ENCODE measurements at places on chromosomes 13 and 19.

DNA sequence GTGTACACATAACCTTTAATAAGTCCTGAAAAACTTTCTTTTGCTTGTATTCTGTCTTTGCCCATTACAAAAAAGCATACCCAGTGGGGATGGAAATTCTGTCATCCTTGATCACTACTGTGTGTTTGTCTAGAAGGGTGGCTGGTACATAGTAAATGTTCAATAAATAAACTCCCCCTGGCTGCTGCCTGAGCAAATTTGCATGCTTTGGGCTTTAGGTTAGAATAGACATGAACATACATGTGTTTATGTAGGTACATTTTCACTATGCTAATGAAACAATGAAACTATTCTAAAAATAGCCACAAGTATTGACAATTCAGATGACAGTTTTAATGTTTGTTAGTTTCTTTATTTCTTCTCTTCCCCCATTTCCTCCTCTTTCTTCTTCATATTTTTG lies 36.1 kb downstream of the TNFSF13B start:
- DNase-seq: no peak

GRCh38 chr19:21604351-21604926 lies 99.0 kb downstream of the ZNF429 start:
- no peak for DNase-seq

DNA sequence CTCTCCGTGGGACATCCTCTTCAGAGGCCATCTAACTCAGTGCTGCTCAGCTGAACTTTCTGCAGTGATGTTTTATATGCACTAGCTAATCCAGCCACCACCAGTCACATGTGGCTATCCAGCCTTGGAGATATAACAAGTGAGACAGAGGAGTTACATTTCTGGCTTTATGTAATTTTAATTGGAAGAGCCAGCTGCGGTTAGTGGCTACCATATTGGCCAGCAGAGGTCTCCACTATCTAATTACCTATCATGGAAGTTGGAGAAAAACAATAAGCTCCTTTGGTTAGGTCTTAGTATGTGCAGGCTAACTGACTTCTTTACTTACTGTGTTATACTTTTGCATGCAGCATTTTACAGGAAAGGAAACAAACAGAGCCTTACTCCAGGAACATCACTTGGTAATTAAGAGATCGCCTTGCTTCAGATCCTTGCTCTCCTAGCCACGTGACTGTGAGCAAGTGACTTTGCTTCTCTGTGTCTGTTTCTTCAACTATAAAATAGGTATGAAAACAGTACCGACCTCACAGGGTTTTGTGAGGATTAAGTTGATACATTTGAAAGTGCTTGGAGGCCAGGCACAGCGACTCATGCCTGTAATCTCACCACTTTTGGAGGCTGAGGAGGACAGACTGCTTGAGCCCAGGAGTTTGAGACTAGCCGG lies 1.6 kb upstream of the KLK10 start:
- DNase-seq: no peak

- no peak for DNase-seq
Measured at GRCh38 chr13:101944521-101944920, 457.3 kb downstream of the FGF14 start.

DNA sequence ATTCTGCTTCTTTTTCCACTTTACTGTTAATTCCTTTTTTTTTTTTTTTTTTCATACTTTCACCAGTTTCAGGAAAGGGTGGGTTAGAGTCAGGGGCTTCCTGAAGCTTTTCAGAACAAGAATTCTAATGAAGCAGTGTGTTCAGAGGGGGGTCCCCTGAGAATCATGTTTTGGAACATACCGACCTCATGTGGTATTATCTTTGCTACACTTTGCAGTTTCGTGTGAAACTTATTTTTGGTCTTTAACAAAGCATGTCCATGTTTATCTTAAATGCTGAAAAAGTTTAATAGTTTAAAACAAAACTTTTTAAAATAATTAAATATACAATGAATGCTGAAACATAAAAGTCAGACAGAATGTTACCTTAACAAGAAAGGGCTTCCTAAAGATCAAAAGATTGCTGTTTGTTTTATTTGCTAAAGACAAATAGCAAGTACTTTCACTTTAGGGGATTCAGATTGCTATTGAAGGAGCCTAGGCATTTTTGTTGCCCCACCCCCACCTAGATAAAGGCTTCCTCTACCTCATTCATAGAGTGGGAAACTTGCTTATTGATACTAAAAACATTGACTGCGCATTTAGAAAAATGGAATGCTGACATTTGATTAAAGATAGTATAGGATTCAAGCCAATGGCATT lies 21.1 kb upstream of the POMP start:
- DNase-seq: no peak

DNA sequence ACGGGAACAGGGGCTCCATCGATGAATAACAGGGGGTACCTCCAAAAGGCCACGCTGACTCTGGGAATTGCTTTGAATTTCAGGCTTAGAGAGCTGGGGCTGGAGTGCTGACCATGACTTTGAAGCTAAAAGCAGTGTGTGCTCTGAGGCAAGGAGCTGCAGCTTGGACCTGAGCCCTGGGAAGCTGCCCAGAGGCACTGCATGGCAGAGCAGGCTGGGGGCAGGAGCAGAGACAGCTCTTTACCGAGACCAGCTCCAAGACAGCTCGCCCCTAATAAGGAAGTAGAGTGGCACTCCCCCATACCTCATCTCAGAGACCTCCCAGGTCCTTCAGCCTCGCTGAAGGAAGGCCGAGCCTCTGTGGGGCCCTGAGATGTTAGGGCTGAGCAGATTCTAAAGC lies 200.2 kb downstream of the COL4A1 start:
- DNase-seq: no peak

GRCh38 chr19:4559569-4559968 lies at the start of gene SEMA6B:
Gene SEMA6B (minus strand): TSS chr19:4559684. CDS start chr19:4558457, 1,227 bp downstream.
- no peak for DNase-seq

- DNase-seq: no peak
Measured at GRCh38 chr13:30222254-30222653, 85.1 kb downstream of the KATNAL1 start.

DNA sequence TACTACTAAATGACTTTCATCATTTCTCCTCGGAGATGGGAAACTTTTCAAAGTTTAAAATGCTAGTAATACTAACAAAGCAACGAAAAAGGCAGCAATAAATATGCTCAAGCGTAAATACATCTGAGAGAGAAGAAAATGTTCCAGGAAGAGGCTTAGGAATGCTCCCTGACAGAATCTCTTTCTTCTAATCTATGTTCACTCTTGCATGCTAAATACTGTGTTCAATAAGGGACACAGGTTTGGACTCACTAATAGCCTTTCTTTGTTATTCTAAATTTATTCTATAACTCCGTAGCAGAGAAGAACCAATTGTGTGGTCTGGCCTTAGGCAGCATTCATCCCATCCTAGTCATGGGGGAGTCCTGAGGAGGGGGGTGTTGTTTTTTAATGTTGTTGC lies 823.0 kb downstream of the PCDH9 start:
- DNase-seq: no peak

GRCh38 chr13:60701895-60702294 lies 304.9 kb downstream of the TDRD3 start:
- DNase-seq: no peak

GRCh38 chr19:33434886-33435705 lies 61.6 kb downstream of the CEBPG start:
- DNase-seq: no peak

DNA sequence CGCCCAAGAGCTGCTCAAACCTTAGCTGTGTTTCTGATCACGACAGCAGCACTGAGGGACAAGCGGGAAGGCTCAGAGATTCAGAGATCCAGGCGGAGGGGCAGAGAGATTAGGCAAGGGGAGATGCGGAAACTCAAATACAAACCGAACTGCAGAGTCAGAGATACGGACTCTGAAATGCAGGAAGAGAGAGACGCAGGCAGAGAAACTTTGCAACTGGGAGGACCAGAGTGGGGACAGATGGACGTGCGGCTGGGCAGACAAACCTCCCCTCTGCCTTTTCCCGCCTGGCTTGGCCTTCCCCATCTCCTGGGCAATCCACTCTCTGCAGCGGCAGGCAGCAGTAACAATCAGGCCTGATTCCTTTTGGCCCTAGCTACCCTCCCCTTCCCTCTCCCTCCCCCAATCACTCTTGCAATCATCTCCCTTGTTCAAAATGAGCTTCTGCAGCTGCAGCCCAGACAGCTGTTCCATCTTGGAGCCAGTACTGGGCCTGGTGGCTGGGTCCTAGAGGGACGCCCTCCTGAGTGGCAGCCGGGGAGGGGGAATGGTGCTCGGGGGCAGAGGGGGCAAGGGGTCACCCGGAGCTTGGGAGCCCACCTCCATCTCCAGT lies 29.7 kb downstream of the OLFM2 start:
- no peak for DNase-seq

GRCh38 chr13:30257468-30258099 lies 49.8 kb downstream of the KATNAL1 start:
- DNase-seq: no peak

DNA sequence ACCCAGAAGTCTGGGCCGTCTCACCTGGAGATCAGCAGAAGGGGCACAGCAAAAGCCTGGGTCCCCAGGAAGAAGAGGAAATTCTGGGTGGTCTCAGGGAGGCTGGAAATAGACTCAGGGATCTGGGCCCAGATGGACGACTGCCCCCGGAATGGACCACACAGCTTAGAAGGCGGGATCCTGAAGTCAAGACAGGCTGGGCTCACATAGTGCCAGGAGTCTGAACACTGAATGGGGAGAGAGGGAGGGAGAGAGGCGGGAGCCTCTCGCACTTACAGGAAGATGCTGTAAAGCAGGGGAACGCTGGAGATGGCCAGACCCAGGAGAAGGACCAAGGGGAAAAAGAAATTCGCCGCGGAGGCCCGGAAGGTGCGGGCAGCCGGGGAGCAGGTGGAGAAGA lies 1.3 kb upstream of the LENG1 start:
- no peak for DNase-seq

DNA sequence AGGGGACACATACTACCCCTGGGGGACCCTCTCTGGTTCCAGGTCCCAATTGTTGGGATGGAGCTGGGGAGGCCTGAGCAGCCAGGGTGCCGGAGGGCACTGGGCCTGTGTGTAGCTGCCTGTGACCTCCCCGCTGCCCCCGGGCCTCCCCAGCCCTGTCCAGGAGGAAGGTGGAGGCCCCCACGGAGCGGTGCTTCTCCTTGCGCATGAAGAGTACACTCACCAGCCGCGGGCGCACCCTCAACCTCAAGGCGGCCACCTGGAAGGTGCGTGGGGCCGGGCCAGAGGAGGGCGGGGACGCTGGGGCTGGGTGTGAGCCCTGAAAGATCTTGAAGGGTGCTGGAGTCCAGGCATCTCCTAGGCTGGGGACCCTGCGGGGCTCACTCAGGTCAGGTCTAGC lies 11.7 kb downstream of the HIF3A start:
- no peak for DNase-seq

- no peak for DNase-seq
Measured at GRCh38 chr13:93343097-93343496, 116.5 kb downstream of the GPC6 start.

DNA sequence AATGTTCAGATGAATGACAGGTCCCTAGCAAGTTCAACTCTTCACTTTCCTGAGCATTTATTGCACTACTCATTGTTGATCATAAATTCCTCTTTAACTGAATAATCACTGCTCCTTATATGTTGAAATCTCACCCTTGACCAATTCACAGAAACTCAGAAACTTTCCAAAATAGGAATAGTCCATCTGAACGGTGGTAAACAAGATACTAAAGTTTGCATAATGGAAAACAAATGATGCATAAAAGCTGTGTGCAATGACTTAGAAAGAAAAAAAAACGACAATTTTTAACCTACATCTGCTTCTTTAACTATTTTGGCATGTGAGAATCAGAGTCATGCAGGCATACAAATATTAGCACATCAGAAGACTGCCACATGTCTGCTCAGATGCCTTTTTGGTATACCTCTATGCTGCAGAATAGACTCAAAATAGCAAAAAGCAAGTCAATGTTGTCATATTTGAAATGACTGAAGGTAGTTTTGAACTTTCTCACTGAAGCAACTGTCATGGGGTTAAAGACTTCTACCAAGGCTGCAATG lies 34.8 kb downstream of the SLC10A2 start:
- no peak for DNase-seq

GRCh38 chr13:114017966-114018365 lies 44.1 kb upstream of the C13orf46 start:
- no peak for DNase-seq

- no peak for DNase-seq
Measured at GRCh38 chr13:32195713-32196112, 119.5 kb downstream of the ZAR1L start.

- no peak for DNase-seq
Measured at GRCh38 chr13:69108486-69108885, 999.1 kb upstream of the ATXN8OS start.

- DNase-seq: no peak
Measured at GRCh38 chr19:42114412-42114811, 17.8 kb downstream of the POU2F2 start.

- no peak for DNase-seq
Measured at GRCh38 chr13:44989941-44990340, 603 bp downstream of the GPALPP1 start.

DNA sequence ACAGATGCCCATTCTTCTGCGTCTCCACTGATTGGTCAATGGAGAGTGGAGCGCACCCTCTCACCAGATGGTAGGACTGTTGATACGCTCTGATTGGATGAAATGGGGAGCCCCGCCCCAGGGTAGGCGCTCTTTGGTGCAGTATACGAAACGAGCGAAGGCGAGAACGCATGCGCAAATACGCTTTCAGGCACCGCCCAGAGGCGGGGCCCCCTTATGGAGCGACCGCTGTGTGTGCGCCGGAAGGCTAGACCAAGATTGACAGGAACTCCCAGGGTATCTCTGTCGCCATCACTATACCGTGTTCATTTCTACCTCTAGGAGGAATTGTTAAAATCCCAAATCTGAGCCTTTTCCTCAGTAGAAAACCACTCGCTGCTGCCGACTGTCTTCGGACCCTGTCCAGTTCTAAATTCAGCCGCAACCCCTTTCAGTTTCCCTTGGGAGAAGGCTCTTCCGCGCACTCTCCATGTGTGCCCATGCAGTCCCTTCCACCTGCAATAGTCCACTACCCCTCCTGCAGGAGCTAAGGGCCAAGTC lies 720 bp upstream of the HNRNPL start:
- no peak for DNase-seq

DNA sequence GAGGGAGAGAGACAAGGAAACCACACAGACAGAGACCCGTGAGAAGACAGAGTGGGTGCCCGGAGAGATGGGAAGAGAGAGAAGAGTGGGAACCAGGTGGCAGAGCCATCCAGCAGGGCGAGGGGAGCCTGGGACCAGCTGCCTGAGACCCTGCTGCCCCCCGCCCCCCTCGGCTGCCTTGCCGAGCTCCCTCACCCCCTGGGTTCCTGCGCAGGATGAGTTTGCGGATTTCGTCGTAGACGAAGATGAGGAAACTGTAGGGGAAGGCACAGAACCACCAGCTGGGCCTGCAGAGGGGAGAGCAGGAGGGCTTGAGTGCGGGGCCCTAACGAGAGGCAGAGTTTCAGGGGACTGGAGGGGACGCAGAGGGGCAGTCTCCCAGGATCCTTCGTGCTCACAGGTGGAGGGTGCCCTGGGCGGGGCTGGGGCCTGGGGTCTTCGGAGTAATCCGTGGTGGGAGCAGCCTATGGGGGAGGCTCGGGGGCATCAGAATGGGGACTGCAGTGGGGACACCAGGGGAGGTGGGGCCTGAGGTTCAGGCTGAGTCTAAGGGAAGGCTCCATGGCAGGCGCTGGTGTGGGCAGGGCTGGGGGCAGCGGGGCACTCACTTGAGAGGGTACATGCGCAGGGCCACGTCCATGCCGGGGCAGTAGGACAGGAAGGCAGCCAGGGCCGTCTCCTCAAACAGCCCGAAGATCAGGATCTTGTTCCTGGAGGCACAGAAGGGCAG lies 8.1 kb upstream of the RABAC1 start:
- DNase-seq: no peak
